ENCODE measurements at places on chromosomes 12 and 14.

- DNase-seq = no peak
These were observed 2.0 kb downstream of the DNAH10 start for GRCh38 chr12:123764109-123764508.

DNA sequence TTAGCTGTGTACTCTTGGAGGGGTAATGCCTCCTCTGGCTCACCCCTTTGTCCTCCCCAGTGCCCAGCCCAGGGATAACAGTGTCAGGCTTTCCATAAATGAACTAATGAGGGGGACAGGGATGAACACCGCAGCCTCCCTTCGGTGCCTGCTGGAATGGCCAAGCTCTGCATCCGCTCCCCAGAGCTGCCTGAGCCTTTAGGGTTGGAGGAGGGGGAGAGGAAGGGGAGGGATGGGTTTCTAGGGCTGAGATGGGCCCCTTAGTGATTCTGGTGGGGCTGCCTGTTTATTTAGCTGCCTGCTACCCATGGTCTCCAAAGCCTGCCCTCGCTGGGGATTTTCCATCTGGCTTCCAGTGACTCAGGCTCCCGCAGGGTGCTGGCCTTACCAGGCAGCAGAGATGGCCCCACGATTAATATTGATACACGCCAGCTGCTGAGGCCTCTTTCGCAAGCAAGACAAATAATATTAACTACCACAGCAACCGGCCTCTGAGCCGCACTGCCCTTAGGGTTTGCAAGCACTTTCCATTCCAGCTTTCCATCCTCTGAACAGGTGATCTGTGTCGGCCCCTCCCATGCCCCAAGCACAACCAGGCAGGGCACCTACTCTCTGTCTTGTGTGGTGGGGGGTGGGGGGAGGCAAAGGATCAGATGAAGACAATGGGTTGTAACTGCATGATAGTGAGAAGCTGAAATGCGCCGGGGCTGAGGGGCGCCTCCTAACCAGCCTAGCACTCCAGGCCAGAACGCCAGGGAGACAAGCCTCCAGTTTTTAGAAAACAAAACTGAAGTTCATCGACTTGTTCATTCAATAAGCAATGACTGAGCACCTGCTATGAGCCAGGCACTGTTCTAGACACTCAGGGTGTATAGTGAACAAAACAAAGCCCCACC is 56.7 kb downstream of the C14orf132 start:
- no peak for DNase-seq

DNA sequence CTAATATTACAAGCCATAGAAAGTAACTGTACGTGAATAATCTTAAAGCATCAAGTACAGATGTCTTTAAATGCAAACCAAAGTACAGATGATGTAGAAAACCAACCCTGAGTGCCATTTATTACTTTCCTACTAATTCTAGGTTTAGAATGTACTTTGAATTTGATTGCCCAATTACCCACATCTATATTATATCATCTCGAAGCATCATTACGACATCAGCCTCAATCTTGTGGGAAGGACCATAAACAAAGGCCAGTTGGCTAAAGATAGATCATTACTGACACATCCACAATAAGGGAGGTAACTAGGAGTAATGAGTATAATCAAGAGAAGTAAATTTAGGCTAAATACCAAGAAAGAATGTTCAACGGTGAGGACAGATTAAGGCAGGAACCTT is 478.9 kb downstream of the BCAT1 start:
- DNase-seq = no peak

DNA sequence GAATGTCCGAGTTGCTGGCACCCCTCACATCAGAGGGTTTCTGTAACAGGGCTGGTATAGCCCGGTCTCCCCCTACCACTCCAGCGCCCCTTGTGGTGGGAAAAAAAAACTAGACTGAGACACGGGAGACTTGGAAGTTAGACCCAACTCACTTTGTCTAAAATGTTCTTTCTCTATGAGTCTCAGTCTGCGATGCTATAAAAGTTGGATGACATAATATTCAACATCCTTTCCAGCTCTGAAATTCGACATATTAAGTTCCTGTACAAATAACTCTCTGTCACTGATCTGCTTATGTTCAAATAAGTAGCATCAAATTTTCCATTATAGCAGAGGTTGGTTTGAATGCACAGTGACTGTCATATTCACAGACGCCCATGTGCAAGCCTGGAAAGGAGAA is 25.7 kb upstream of the TC2N start:
- DNase-seq = no peak

- DNase-seq = no peak
These were observed 4.3 kb downstream of the TINF2 start for GRCh38 chr14:24238123-24238522.

Measured in NCI-H187 treated with DMSO at 0.1 percent for 48 hours (cell line).